ENCODE measurements at places on chromosomes 12 and 14.

- no peak for DNase-seq
These were observed 1.4 kb downstream of the SYNE3 start for GRCh38 chr14:95515080-95515489.

DNA sequence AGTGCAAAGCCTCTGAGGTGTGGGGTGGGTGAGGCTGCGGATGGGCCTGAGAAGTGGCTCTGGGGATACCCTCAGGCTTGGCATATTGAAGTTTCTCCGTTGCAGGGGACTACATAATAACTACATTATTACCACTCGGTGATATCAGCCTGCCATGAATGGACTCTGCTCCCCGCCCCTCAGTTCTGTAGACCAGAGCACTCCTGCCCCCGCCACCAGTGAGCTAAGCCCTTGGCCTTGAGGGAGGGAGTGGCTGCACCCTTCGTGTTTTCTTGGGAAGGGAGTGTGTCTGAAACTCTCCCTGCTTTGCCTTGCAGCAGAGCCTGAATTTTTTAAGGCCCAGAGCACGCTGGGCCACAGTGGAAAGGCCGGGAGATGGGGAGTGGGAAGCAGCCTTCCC is 1.7 kb downstream of the ORAI1 start:
- DNase-seq, result no peak

DNA sequence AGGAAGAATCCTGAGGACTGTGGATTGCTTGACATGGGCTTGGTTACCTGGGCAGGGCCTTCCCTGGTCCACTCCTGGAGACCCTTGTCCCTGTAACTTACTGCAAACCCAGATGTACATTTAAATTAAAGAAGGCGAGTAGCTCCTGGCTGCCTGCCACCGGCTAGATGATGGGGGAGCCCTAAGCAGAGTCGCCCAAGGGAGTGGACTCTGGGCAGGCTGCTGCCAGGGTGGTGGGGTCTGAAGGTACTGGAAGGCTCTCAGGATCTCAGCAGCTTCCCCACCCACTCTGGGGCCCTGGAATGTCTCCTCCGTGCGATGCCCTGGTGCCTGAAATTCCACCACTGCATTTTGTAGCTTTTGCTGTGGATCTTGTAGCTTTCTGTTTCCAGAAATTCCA is 74.7 kb downstream of the FBXL14 start:
- no peak for DNase-seq

DNA sequence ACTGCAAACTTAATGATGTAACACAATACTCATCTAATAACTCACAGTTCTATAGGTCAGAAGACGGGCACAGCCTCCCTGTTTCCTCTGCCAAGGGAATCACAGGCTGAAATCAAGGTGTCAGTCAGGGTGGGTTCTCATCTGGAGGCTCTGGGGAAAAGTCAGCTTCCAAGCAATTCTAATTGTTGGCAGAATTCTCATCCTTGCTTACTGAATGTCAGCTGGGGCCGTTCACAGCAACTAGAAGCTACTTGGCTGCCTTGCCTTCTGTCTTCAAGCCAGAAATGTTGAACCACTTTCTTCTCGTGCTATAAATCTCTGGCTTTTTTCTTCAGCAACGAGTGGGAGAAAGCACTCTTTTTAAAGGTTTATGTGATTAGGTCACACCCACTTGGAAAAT is 80.1 kb upstream of the PDZRN4 start:
- DNase-seq, result peak; percentile 44

GRCh38 chr12:20305470-20305869 is 62.9 kb upstream of the PDE3A start:
- no peak for DNase-seq

GRCh38 chr14:26217778-26218177 is 380.1 kb downstream of the NOVA1 start:
- peak; percentile 55 for DNase-seq

- no peak for DNase-seq
These were observed 67.9 kb upstream of the ATF1 start for GRCh38 chr12:50695961-50696360.

GRCh38 chr14:32421781-32422180 is 92.7 kb downstream of the AKAP6 start:
- no peak for DNase-seq

- DNase-seq, result no peak
These were observed 76.7 kb downstream of the GALNT8 start for GRCh38 chr12:4796694-4797482.

GRCh38 chr12:74391283-74391682 is 146.4 kb upstream of the ATXN7L3B start:
- no peak for DNase-seq

DNA sequence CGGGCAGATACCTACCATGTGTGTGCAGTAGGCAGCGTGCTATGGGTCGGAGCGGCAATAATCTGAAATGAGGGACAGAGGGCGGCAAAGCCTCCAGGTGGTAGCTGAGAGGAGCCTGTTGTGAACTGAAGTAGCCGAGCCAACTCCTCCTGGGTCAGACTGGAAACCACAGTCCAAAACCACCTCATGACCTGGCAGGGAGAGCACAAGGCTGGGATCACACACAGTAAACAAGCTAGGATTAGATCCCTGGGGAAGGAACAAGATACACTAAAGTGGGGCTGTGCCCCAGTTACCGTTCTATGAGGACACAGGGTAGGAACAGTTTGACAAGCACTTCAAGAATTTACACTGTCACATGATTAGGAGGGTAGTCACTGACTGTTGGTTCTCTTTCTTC is 49.0 kb downstream of the AREL1 start:
- no peak for DNase-seq

DNA sequence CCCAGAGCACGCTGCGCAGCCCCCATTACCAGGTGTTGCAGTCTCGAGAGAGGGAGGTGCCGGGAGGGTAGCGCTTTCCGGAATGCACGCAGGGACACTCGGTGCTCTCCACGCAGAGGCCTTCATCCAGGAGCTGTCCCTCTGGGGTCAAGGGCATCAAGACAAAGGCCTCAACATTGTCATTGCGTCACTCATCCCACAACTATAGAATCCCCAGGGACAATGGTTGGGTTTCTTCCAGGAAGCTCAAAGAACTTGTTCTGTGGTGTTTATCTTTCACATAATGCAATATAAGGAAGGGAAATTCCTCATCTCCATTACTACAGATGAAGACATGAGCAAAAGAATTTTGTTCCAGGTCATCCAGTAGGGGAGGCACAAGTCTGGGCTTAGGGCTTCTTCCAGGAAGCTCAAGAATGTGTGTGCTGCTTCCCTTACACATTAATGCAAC is 52.1 kb downstream of the VWF start:
- DNase-seq, result no peak

GRCh38 chr12:114477989-114478395 is 72.0 kb upstream of the TBX5 start:
- DNase-seq, result no peak

- DNase-seq, result no peak
These were observed 166.6 kb downstream of the KTN1 start for GRCh38 chr14:55746558-55746957.

- DNase-seq, result no peak
These were observed 89.4 kb downstream of the KIF26A start for GRCh38 chr14:104227806-104228205.

DNA sequence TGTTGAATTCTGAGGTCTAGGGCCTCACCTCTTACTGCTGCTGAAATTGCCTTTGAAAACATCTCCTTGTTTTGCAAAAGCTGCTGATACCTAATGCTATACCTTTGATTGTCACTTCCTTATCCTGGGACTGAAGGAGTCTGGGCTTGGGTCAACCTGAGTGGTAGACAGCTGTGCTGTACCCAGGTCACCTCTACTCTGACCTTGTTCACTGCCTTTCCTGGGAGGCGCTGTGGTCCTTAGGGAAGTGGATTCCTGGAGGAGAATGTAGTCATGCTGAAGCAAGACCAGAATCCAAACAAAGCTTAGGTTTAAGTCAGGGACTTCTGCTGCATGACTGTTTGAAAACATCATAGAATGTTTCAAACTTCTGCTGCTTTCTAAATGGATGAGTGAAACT is 191.4 kb downstream of the SNAPC1 start:
- DNase-seq, result no peak

DNA sequence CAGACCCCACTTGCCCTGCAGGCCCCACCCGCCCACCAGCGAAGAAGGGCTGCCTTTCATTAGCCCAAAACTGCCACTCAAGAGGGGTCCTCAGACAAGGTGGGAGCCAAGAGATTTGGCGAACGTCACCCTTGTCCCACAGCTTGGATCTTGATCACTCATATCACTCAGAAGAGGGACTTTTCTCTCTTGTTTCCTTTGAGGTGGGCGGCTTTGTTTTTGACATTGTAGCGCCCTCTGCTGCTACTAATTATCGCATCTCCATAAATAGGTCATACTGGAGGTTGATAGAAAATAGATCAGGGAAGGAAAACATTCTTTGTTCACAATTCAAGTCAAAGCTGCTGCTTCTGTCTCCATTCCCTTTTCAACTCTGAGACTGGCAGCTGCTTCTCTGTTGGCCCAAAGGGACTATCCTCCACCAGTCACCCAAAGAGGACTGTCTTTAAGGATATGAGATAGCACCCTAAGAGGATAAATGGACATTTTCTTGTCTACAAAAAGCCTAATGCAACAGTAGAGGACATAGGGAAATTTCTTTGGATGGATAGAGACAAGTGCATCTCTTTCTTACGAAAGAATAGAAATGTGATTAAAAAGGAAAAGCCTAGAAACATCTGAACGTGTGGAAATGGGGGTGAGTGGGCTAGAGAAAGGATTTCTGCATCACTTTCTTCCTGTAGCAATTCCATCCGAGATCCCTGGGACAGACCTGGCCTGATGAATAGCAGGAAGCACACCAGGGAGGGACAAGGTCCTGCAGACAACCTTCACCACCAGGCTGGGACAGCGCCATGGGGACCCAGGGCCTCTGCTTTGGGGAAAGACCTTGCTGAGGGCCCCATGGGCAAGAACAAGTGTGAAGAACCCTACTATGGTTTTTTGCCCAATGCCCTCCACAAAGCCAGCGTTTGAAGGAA is 115.8 kb downstream of the DAD1 start:
- DNase-seq, result peak; percentile 40

DNA sequence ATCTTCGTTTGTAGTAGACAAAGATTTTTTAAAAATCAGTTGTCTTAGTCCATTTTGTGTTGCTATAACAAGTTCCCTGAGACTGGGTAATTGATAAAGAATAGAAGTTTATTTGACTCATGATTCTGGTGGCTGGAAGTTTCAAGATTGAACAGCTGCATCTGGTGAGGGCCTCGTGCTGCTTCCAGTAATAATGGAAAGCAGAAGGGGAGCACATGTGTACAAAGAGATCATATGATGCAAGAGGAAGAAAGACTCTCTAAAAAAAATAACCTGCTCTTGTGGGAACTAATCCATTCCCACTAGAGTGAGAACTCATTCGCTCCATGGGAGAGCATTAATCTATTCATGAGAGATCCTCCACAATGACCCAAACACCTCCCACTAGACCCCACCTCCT is 24.8 kb downstream of the MUCL1 start:
- DNase-seq, result no peak

DNA sequence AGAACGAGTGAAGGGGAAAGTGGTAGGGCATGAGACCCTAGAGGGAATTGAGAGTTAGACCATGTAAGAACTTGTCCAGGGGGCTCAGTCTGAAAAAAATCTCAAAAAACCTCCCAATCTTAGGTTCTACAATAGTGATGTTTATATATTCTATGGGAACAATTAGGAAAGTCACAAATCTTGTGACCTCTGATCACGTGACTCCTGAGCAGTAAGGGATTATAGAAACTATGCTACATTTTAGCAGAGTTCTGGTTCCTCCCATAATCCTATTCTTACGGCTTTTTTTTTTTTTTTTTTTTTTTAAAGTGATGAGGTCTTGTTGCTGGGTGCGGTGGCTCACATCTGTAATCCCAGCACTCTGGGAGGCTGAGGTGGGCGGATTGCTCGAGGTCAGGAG is 5.8 kb downstream of the ADCK1 start:
- DNase-seq, result no peak
